ENCODE measurements at places on chromosomes 3 and 15. TPM values are rescaled to one million over a fixed set of nuclear protein-coding genes. Genes with fewer than 3 reads are reported as not detected.

GRCh38 chr3:154059833-154060232 is 61.4 kb upstream of the ARHGEF26 start:
- no peak for DNase-seq

GRCh38 chr15:27061739-27062138 is 90.8 kb downstream of the GABRG3 start:
- no peak for DNase-seq

DNA sequence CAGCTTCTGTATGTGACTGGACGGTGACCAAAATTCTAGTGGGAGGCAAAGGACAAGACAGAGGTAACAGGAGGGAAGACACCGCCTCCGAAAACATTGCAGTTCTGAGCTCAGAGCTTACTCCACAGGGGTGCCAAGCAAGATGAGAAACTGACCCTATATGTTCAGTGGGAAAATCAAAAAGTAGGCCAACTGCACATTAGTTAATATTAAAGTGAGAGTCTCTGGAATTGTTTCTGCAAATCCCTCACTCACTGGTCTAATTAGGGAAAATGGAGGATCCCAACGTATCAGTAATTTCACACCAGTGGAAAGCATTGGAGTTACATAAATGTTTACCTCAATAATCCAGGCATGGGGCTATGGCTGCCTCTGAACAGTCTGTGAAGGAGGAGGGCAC is 313.3 kb upstream of the KCNH8 start:
- no peak for DNase-seq

- DNase-seq, result no peak
Observed at GRCh38 chr3:150098621-150099020, 127.9 kb upstream of the PFN2 start.

DNA sequence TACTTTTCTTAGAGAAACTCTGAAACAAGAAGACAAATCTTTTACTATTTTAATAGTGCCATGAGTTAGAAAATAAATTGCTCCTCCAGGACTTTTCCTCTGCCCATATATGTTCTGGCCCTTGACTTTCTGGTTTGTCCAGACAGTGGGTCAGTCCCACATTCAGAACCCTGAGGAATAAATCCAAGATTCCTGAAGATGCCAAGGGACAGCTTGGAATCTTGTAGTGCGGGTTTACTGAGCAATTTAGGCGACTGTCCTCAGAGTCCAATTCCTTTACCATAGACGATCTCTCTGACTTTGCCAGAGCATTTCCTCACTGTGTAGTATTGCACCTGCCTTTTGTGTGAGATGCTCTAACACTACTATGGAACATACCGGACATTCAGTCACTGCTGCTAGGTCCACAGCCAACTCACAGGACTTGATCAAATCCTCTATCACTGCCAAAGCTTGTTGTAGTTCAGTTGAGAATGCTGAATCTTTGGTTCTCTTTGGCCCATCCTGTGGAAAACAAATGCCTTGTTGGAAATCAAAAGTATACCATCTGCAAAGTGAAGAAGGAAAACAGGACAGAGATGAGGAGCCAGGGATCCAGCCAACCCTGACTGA is 37.4 kb upstream of the B3GNT5 start:
- DNase-seq, result no peak

DNA sequence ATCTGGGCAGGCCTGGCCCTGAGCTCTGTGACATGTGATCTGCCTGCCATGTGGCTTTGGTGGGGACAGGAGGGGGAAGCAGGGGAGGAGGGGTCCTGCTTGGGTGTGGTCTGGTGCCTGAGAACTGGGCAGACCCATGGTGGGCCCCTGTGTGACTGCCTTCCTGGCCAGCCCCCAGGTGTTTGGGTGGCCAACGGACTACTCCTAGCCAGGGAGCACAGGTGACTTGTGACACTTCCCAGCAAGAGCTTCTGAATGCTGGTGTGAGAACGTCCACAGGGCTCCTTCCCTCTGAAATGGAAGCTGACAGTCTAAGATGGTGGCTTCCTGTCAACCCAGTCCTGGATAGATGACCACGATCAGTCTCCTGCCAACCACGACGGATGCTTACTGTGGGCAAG is 136.1 kb upstream of the MEF2A start:
- DNase-seq, result no peak

GRCh38 chr3:31247850-31248562 is 284.7 kb upstream of the STT3B start:
- no peak for DNase-seq

GRCh38 chr3:23919628-23920027 is 2.7 kb downstream of the RPL15 start:
- DNase-seq, result no peak

Gene BNC1
- 0.19 TPM for total RNA-seq

Gene MST1R
- 0.78 TPM for total RNA-seq

Gene PLSCR2
- not detected for total RNA-seq
